Activated CD8-positive, alpha-beta memory T cell treated with anti-CD3 and anti-CD28 coated beads, Interleukin-2, amount 10 ng/mL, durations not matched to agents 7 days and 5 days (primary cell): ENCODE measurements at places on chromosomes 16 and 17. TPM values are rescaled to one million over a fixed set of nuclear protein-coding genes. Genes with fewer than 3 reads are reported as not detected.

DNA sequence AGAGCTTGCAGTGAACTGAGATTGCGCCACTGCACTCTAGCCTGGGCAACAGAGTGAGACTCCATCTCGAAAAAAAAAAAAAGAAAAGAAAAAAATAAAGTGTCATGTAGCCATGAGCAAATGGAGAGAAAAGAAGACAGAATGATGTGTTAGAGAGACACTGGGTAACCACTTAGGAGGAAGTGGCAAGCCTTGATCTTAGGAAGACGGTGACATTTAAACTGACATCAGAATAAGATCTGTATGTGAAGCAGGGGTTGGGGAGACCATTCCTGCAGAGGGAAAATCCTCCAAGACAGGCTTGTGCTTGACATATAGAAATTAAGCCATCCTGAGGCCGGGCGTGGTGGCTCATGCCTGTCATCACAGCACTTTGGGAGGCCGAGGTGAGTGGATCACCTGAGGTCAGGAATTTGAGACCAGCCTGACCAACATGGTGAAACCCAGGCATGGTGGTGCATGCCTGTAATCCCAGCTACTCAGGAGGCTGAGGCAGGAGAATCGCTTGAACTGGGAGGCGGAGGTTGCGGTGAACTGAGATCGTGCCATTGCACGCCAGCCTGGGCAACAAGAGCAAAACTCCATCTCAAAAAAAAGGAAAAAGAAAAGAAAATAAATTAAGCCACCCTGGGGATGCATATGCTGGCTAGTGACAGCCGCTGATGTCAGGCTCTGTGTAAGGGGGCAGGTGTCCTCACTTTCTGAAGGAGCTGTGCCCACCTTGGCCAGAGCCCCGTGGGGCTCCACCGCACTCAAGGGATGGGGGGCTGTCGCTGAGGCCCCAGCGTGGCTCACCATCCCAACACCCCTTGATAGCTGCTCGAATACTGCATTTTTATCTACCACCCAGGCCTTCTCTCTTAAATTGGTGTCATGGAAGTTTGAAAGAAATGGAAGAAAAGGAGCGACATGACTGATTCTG, 13.1 kb upstream of the CYB5B start:
- no peaks in the 10 kb centered on the region for H3K27me3 ChIP-seq
- peaks cover 1% of the 10 kb centered on the region for H3K36me3 ChIP-seq
- peak overlapping the region; percentile 72 for H3K27ac ChIP-seq

Gene C16orf46
- total RNA-seq: not detected

GRCh38 chr16:53816211-53816836, 112.4 kb downstream of the FTO start:
- H3K4me3 ChIP-seq: no peak overlapping the region
- peaks cover 15% of the 10 kb centered on the region for H3K36me3 ChIP-seq
- DNase-seq: no peak
- no peaks in the 10 kb centered on the region for H3K27me3 ChIP-seq
- H3K27ac ChIP-seq: no peak overlapping the region

GRCh38 chr17:8003594-8004181, 1.3 kb downstream of the GUCY2D start:
- peaks cover 55% of the 10 kb centered on the region for H3K27me3 ChIP-seq
- H3K27ac ChIP-seq: no peak overlapping the region
- no peaks in the 10 kb centered on the region for H3K36me3 ChIP-seq
- no peak overlapping the region for H3K4me3 ChIP-seq

Gene LAT
- total RNA-seq: 200 TPM

DNA sequence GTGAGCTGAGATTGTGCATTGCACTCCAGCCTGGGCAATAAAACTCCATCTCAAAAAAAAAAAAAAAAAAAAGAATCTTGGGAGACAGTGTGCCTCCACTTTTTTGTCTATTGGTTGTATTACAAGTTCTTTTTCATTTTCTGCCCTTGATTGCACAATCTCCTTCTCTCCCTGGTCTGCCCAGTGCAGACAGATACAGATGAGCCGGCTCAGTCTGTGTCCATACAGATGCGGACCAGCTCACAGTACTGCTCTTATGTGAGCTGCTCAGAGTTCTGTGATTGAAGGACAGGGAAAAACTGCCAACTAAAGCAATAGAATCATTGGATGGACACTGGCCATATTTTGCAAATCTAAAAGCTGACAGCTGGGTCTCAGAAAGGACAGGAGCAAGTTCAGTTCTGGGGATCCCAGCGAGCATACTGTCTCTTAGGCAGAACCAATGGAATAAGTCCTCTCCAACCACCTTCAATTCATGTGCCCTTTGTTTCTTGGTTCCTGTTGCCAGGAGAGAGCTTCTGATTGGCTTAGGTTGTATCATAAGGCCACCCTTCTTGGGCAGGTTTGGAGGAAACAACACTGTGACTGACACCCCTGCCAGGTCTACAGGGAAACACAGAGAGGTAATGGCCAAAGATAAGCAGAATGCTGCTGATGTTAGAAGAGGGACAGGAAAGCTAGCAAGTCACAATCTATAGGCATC, 495.6 kb upstream of the HSBP1 start:
- H3K4me3 ChIP-seq: no peak overlapping the region
- H3K4me1 ChIP-seq: no peaks in the 10 kb centered on the region
- H3K27me3 ChIP-seq: no peaks in the 10 kb centered on the region
- no peak overlapping the region for H3K27ac ChIP-seq

GRCh38 chr17:49996495-49997300, 1.7 kb upstream of the DLX3 start:
- peak; percentile 68 for DNase-seq
- no peak overlapping the region for H3K27ac ChIP-seq
- peaks cover 27% of the 10 kb centered on the region for H3K4me1 ChIP-seq

GRCh38 chr16:85579191-85579590, 33.9 kb upstream of the GSE1 start:
- DNase-seq: no peak
- no peak overlapping the region for H3K27ac ChIP-seq
- H3K27me3 ChIP-seq: no peaks in the 10 kb centered on the region

Gene CPPED1
- 21.5 TPM for total RNA-seq

Gene GPT2
- total RNA-seq: 21.4 TPM

Gene HBQ1
- total RNA-seq: not detected

Gene DRC3
- total RNA-seq: not detected

Gene CX3CL1
- total RNA-seq: not detected

GRCh38 chr17:15262291-15263205, 2.6 kb downstream of the PMP22 start:
- DNase-seq: no peak
- H3K4me1 ChIP-seq: peaks cover 10% of the 10 kb centered on the region
- peaks cover 95% of the 10 kb centered on the region for H3K27me3 ChIP-seq
- H3K4me3 ChIP-seq: no peak overlapping the region
- H3K27ac ChIP-seq: no peak overlapping the region
- H3K36me3 ChIP-seq: no peaks in the 10 kb centered on the region

DNA sequence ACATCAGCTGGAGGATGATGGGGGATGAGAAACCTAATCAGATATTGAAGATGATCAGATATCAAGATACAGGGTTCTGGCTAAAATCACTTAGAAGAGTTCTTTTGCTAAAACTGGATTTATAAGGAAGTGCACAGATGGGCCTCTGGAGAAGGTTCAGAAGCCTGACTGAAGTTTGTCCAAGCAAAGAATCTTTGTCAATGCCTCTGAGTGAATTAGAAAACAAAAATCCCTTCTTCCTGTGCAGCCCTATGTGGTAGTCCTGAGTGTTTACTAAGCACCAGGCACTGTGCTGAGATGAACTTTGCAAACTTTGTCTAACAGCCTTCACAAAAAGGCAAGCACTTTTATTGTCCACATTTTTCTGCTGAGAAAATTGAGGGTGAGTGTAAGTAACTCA, 11.4 kb upstream of the CENPV start:
- H3K27ac ChIP-seq: no peak overlapping the region
- DNase-seq: no peak
- H3K27me3 ChIP-seq: peaks cover 2% of the 10 kb centered on the region
- no peak overlapping the region for H3K4me3 ChIP-seq
- H3K4me1 ChIP-seq: peaks cover 7% of the 10 kb centered on the region

Gene TOP2A
- 347 TPM for total RNA-seq

DNA sequence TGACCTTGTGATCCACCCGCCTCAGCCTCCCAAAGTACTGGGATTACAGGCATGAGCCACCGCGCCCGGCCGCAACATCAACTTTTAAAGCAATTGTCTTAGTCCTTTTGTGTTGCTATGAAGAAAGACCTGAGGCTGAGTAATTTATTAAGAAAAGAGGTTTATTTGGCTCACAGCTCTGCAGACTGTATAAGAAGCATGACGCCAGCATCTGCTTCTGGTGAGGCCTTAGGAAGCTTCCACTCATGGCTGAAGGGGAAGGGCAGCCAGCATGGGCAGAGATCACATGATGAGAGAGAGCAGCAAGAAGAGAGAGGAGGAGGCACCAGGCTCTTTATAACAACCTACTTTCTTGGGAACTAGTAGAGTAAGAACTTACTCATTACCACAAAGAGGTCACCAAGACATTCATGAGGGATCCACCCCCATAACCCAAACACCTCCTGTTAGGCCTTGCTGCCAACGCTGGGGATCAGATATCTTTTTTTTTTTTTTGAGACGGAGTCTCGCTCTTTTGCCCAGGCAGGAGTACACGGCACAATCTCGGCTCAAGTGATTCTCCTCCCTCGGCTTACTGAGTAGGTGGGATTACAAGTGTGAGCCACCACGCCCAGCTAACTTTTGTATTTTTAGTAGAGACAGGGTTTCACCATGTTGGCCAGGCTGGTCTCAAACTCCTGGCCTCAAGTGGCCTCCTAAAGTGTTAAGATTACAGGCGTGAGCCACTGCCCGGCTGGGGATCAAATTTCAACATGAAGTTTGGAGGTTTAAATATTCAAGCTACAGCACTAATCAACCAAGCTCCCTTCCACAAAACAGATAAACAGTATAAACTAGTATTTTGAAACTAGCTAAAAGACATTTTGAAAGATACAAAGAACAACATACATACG, 21.4 kb upstream of the GPT2 start:
- H3K27ac ChIP-seq: peak overlapping the region; percentile 22
- peaks cover 2% of the 10 kb centered on the region for H3K27me3 ChIP-seq

DNA sequence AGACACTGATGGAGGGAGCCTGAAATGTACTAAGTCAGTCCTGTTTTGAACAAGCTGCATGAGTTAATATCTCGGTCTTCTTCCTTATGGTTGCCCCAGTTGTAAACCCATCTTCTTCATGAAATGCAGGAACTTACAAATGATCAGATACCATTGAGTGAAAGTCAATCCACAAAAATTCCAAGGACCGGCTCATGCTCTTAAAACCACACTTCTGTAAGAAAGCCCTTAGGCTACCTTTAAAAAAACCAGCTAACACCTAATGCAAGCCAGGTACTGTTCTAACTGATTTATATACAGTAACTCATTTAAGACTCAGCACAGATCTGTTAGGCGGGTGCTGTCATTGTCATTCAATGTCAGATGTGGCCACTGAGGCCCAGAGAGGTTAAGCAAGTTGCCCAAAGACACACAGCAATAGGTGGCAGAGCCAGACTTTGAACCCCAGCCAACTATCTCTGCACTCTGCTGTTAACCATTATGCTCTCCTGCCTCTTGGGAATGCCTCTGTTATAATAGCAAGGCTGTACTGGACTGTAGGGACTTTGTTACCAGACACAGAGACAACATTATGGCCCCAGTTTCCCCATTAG, 93.4 kb downstream of the C16orf95 start:
- no peaks in the 10 kb centered on the region for H3K36me3 ChIP-seq
- no peak for DNase-seq
- no peak overlapping the region for H3K4me3 ChIP-seq
- H3K27me3 ChIP-seq: peaks cover 14% of the 10 kb centered on the region

GRCh38 chr17:17226451-17227265, 10.3 kb downstream of the FLCN start:
- no peak for DNase-seq
- H3K36me3 ChIP-seq: peaks cover 28% of the 10 kb centered on the region
- H3K27ac ChIP-seq: no peak overlapping the region
- H3K4me1 ChIP-seq: no peaks in the 10 kb centered on the region
- H3K4me3 ChIP-seq: no peak overlapping the region

Gene CMTM4
- 1.1 TPM for total RNA-seq

- no peaks in the 10 kb centered on the region for H3K27me3 ChIP-seq
- peaks cover 27% of the 10 kb centered on the region for H3K36me3 ChIP-seq
- peak overlapping the region; percentile 17 for H3K4me3 ChIP-seq
- peak; percentile 70 for DNase-seq
- H3K27ac ChIP-seq: peak overlapping the region; percentile 86
Measured at GRCh38 chr17:3766779-3767178, 34.2 kb downstream of the ITGAE start.

- H3K27ac ChIP-seq: no peak overlapping the region
- no peak for DNase-seq
- no peaks in the 10 kb centered on the region for H3K36me3 ChIP-seq
- peaks cover under 1% of the 10 kb centered on the region for H3K4me1 ChIP-seq
Measured at GRCh38 chr16:86626284-86626683, 47.9 kb downstream of the FOXL1 start.

DNA sequence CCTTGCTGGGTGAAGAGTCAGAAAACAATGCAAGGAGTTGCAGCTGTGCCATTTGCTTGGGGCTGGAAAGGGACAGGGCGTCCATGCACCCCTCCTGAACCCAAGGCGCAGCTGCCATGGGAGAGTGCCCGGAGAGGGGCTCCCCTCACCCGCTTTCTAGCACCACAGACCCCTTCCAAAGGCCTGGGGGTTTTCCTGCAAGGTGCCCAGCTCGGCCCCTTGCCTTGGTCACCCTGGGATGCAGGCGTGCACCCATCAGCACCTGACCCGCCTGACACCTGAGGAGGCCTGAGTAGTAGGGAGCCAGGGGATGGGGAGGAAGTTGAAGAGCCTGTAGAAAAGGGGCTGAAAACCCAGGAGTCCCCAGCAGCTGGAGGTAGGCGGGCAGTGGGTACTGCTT, 30.3 kb downstream of the TMEM186 start:
- H3K27ac ChIP-seq: no peak overlapping the region
- H3K36me3 ChIP-seq: no peaks in the 10 kb centered on the region
- DNase-seq: no peak
- H3K27me3 ChIP-seq: no peaks in the 10 kb centered on the region

- peaks cover 78% of the 10 kb centered on the region for H3K27me3 ChIP-seq
- peak overlapping the region; percentile 64 for H3K27ac ChIP-seq
- H3K4me1 ChIP-seq: peaks cover 27% of the 10 kb centered on the region
Measured at GRCh38 chr17:49964769-49965523, 4.0 kb upstream of the DLX4 start.

Gene SOX8
- 0.16 TPM for total RNA-seq
